ENCODE measurements at places on chromosomes 12 and 14.

- no peak for DNase-seq
These were observed 66.9 kb downstream of the DNAH10 start for GRCh38 chr12:123828854-123829547.

DNA sequence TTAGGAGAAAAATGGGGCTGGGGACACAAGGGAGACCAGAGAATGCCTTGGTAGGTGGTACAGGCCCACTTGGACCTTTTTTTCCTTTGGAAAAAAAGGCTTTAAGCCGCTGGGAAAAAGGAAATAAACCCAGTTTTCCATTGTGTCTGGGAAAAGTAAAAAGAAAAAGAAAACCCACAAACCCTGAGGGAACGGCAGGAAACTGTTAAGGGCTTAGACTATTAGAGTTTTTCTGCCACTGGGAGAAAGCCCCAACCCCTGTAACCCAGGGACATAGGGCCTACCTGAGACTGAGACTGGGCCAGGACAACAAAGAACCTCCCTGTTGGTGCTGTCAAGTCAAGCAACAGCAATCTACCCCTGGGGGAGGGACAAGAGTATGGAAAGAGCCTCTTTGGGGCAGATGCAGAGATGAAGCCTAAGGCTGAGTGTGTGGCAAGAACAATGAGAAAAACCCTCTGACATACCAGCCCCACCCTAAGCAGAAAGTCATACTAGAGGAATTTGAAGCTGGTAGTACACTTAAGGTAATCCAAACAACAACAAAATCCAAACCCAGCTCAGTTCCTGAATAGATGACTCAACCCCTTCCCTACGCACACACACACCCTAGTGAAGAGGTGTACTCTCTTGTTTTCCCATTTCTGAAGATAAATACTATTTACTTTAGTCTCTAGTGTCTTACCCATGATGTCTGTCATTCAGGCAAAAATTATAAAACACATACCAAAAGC is 22.8 kb downstream of the ATF1 start:
- DNase-seq = peak; percentile 30

DNA sequence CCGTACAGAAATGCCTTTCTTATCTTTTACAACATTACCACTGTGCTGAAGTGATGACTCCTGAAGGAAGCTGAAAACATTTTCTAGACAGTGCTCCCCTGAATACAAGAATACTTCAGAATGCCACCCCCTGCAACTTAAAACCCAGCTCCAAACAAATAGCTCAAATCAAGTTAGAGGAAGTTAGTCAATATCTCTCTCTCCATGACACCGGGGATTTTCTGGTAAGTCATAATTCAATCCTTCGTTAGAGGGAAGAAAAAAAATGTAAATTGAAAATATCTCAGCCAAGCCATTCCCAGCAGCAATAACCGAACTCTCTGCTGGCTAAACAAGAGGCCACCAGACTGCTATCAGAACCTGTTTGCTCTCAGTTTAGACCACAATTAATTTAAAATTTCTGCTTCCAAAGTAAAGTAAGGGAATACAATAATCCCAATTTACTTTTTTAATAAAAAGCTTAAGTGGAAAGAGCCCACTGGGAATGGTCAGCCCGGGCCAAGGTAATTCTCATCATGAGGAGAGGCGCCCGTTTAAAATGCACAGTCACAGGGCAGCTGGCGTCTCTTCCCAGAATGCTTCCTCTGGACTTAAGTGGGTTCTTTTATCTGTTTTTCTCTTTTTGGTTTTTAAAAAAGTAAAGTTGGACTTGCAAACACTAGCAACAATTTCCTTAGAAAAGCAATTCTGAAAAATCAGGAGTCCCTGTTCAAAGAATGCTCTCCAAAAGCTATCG is 710.1 kb upstream of the STXBP6 start:
- no peak for DNase-seq

DNA sequence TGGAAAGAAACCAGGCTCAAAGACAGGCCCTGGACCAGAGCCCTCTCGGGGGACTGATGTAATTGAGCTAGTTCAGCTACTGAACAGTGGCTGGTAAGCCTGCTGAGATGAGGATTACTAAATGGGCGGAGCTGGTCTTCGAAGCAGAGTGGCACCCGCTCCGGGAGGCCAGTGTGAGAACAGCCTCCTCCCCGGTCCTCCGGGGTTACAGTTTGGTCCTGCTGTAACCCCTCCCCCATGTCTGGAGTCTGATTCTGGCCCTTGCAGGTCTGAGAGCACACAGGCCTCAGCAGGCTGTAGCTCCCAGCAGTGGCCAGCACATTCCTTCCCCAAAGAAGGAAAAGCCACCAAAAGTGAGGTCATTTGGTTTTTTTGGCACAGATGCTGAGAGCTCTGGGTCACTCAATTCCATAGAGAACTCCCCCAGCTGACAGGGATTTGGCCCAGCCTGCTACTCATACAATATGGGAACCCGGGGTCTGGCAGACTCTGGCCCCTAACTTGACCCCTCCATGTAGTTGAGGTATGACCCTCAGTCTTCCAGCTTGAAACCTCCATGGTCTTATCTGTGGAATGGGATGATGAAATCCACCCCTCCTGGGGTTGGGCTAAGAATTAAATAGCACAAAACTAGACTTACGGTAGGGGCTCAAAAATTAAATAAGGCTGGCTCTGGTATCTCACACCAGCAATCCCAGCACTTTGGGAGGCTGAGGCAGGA is 39.0 kb downstream of the ACTN1 start:
- peak; percentile 57 for DNase-seq

- no peak for DNase-seq
These were observed 84.1 kb downstream of the FGD4 start for GRCh38 chr12:32483499-32483898.

Measured in HAP-1 (cell line).